ENCODE measurements at places on chromosomes 1 and 21.

DNA sequence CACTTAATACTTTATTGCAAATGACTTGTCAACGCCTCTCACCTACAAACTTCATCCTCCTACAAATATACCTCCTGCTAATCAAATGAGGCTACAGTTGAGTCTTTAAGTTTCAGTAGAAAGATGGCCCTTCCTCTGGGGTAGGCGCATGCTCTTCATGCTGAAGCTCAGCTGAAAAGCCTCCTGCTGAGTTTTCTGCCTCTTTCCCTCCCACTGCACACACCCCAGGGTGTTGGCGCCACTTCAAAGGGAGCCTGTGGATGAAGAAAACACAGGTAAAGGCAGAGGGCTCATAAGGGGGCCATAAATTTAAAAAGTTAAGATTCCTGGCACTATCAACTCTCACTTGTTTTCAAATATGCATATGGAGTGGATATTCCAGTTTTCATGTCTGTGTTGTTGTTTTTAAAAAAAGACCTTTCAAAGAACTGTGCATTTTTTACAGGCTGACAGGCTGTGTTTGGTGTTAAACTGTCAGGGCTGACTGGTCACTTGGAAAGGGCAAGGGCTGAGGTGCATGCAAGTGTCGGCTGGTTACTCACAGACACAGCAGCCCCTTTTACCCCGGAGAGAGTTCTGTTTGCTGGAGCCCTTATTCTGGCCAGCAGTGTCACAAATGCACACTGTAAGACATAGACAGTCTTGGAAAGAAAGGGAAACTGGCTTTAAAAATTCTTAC lies 42.9 kb upstream of the LGALS8 start:
- H3K36me3 ChIP-seq, result no peaks in the 10 kb centered on the region
- H3K27ac ChIP-seq, result no peak overlapping the region
- no peak overlapping the region for H3K4me3 ChIP-seq
- no peaks in the 10 kb centered on the region for H3K4me1 ChIP-seq
- no peak for DNase-seq

DNA sequence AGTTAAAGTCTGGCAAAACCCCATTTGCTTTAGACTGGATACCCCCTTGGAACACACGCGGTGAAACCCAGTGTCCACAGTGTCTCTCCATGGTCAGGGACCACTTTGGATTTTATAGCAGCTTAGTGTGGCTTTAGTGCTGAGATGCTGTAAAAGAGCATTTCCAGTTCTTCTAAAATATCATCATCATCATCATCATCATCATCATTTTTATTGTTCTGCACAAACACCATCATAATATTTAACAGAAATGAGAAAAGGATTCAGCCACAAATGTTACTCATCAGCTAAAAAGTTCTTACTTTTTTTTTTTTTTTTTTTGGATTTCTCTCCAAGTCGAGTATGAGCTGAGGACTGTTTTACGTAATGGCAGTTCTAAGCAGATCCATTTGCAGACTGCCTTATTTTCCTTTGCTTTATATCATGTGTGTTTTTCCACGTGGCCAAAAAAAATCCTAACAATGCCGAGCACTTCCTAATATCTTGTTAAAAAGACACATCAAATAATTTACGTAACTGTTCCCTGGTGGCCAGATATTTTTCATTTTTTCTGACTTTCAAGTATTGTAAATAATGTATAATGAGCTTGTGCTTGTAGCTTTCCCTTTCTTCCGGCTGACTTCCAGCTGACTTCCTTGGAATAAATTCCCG lies 62.8 kb downstream of the EVA1C start:
- H3K27me3 ChIP-seq, result no peaks in the 10 kb centered on the region
- no peak overlapping the region for H3K27ac ChIP-seq
- no peaks in the 10 kb centered on the region for H3K4me1 ChIP-seq

GRCh38 chr1:154747380-154747739 lies 122.7 kb downstream of the KCNN3 start:
- no peaks in the 10 kb centered on the region for H3K27me3 ChIP-seq
- DNase-seq, result no peak
- peak overlapping the region; percentile 68 for H3K4me3 ChIP-seq
- H3K4me1 ChIP-seq, result peaks cover 43% of the 10 kb centered on the region

DNA sequence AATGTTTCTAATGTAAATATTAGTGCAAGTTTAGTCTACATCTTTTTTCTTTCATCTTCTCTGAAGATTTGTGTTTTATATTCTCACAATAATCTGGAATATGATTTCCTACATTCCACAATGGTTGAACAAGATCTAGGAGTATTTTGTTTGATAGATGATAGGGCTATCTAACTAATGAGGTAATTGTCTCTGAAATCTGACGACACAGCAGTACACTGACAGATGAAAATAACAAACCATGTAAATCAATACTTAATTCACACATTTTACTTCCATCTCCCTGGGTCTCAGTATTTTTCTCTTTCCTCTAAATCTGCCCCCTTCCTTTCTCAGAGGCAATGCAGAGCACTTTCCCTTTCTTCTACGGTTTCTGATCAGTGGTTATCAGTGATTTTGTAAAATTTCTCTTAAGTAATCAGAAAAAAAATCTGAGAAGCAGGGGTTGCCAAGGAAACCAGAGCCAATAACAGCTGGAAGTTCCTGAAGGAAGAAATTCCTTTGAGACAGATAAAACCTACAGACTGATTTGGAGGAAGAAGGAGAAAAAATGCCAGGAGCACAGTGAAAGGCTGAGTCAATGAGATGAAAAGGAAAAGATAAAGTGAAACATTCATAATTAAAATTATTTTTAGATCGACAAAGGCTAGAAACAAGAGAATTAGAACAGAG lies 7.3 kb upstream of the ANKRD13C start:
- H3K27me3 ChIP-seq, result no peaks in the 10 kb centered on the region
- H3K4me1 ChIP-seq, result no peaks in the 10 kb centered on the region
- peaks cover 6% of the 10 kb centered on the region for H3K36me3 ChIP-seq
- DNase-seq, result no peak

DNA sequence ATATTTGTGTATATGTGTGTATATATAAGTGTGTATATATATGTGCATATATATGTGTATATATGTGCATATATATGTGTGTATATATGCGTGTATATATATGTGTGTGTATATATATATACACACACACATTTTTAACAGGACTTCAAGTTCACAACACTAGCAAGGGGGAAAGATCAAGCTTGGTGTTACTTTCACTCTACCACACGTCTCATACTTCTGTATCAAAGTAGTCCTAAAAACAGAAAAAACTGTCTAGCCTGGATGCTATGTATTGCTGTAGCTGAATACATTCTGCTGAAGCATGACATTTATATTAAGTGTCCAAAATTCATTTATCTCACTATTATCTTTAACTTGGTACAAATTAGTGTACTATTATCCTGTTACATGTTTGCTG lies 17.9 kb upstream of the ATP6V1G3 start:
- peaks cover 68% of the 10 kb centered on the region for H3K4me1 ChIP-seq
- peak overlapping the region; percentile 31 for H3K4me3 ChIP-seq
- peak overlapping the region; percentile 77 for H3K27ac ChIP-seq
- no peak for DNase-seq
- no peaks in the 10 kb centered on the region for H3K27me3 ChIP-seq

Data from naive thymus-derived CD8-positive, alpha-beta T cell (primary cell).